Left cardiac atrium (tissue), 4 donors: ENCODE measurements at places on chromosomes 7 and 10.
A peak's percentile ranks its signal among the peaks of the same experiment; 100 is the strongest.

DNA sequence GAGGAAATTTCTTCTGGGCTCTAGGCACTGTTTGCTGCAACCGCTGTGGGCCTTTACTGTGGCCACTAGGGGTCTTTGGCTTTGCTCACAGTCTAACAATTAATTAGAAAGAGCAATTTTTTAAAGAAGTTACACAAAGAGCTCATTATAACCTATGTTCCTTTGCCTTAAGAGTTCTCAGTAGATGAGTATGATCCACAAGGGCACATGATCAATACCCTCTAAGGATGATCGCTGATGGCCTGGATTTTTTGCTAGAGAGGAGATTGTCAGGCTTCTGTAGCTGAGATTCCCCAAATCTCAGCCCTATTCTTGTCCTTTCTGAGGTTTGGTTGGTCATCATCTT is 80.8 kb upstream of the RHOBTB1 start:
- DNase-seq, result no peak

DNA sequence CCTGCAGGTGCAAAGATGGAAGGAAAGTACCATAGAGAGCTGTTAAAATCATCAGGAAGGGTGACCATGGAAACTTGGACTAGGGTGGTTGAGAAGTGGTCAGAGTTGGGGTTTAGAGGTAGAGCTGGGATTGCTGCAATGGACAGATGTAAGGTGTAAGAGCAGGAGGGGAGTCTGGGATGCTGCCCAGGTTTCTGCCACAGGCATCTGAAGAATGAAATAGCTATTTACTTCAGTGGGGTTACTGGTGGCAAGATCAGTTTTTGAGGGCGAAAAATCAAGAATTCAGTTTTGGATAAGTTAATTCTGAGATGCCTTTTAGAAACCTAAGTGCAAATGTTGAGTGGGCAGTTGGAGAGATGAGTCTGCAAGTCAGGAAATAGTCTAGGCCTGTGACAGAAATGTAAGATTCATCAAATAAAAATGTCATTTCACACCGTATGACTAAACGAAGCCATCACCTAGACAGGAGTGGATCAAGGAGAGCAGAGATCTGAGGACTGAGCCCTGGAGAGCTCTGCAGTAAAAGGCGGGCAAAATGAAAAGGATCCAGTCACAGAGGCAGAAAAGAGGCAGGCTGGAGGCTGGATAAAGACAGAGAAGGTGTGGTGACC is 22.7 kb upstream of the TOMM7 start:
- DNase-seq, result no peak

- no peak for DNase-seq
These were observed 57.3 kb downstream of the ORC5 start for GRCh38 chr7:104150470-104150869.

DNA sequence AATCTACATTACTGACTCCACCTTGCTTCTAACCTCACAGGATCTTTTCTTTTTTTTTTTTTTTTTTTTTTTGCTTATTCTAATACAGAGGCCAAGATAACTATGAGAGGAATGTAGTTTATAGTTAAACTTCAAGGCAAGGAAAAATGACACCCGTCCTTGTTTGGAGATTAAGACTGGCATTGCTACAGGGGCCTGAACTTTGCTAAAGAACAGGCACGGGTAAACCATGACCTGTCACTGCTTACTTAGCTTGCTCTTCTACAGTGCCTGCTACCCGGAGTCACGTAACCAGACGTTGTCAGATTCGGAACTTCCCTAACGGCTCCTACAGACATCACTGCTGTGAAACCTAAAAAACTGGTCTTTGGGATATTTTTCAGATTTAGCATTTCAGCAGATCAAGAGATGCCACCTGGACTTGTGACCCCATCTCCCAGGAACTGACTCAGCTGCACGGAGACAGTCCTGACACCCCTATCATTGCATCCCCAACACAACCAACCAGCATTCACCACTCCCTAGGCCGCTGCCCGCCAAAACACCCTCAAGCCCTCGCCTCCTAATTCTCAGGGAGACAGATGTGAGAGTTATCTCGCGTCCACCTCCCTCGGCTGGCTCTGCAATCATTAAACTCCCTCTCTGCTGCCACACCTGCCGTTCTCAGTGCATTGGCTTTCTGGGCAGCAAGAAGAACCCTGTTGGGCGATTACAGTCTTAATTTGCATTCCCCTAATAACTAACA is 27.5 kb downstream of the MAD1L1 start:
- peak; percentile 4 for DNase-seq

GRCh38 chr10:72598769-72599701 is 26.8 kb downstream of the MICU1 start:
- DNase-seq, result no peak

DNA sequence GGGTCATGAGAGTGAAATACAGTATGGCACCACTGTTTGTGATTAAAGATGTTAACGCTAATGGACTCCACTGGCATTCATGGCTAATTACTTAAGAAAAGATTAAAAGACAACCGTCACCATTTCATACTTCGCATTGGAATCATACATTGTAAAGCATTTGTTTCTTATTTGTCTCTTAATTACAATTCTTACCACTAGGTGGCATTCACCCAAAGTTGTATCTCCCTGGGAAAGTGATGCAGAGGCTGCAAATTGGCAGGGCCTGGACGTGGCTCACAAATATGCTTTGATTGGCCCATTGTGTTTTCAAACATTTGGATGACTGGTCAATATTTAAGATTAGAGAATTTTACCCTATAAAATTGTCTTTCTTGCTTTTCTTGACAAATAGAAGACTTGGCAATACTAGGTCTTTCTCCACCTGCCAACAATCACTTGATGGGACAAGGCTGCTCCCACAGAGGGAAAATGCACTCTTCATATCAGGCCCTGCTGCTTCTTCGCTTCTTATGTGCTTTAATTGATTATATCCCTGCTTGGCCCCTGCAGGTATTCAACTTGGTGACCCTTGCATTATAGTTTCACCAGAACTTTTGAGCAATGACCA is 72.1 kb upstream of the STARD3NL start:
- no peak for DNase-seq

DNA sequence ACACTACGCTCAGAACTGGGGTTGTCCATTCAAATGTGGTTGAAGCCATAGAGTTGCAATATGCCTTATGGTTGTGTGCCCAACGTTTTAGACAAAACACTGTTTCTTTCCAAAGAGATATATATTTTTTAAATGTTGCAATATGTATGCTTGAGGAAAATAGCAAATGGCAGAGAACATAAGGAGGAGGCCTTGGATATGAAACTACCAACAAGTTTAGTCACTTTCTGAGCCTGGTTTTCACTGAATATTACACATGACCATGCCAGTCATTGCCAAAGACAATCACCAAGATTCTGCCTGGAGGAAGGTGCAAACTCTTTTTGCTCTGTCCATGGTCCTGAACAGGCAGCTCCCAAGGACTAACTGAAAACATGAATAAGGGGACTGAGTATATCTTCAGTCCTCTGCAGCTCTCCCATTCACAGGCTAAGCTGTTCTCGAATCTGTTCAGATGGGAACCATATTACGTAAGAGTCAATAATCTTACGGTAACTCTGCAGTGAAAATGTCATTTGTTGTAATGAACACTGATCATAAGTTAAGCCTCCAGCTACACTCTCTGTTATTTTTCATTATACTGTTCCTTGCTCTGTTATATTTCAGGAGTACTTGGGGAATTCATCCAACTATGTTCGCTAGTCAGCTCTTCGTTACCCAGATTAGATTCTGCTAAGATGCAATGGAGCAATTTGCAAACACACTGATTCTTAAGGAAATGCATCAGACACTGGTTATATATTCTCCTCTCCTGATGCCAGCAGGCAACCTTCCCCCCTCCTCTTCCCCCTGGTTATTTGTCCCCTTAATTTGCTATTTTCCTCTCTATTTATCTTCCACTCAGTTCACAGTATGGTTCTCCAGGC is 90.7 kb upstream of the C1QL3 start:
- no peak for DNase-seq

- no peak for DNase-seq
These were observed 29.6 kb downstream of the CHAT start for GRCh38 chr10:49643241-49644034.
